Mucosa of descending colon (tissue), 3 donors: ENCODE measurements at places on chromosomes 1 and 21.

DNA sequence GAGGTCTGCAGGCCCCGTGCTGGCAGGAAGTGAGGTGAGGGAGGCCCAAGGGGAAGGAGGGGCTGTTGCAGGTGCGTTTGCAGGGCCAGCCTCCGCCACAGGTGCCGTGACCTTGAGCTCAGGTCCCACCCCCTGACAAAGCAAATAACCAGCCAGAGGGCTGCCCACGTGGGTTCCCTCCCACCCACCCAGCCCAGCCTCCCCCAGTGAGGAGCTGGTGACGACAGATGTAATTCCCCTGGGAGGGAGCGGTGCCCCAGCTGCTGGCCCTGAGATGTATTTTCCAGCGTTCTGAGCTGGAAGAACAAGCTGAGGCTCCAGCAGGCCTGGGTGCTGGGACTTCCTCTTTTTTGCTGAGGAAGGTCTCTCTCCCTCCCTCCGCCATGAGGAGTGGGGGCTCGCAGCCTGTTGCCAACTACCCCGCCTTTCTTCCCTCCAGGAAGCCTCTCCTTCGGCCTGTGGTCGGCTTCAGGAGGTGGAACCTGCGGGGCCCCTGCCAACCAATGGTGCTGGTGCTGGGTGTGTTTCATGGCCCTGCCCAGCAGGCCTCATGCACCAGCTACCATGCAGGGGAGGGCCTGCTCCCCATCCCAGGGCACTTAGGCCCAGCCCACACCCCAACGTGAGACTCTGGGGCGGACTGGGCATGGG, 153.2 kb downstream of the PRDM16 start:
- peak; percentile 81 for DNase-seq

DNA sequence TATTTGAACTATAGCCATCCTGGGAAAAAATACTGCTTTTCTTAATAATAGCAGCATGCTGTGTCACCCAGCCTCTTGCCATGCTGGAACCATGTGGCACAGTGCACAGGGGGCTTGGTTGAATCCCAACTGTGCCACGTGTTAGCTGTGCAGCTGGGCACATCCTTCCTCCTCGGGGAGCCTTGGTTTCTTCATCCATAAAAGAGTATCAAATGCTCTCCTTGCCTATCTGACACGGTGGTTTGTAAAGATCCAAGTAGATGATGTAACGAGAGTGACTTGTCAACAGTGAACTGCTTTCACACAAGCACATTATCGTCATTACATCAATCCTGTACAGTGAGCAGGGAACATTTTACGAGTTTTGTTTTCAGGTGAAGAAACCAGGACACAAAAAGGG, 24.4 kb downstream of the VASH2 start:
- DNase-seq, result no peak

- DNase-seq, result no peak
These were observed 92.8 kb upstream of the CACNA1E start for GRCh38 chr1:181390410-181391077.

GRCh38 chr1:201080135-201080534, 32.1 kb downstream of the CACNA1S start:
- no peak for DNase-seq

- DNase-seq, result no peak
These were observed 32.9 kb downstream of the FCRL5 start for GRCh38 chr1:157519451-157519850.

GRCh38 chr1:151513626-151514121, 2.5 kb downstream of the CGN start:
- peak; percentile 86 for DNase-seq

- DNase-seq, result no peak
These were observed 456.8 kb downstream of the SETD4 start for GRCh38 chr21:35603494-35603893.

DNA sequence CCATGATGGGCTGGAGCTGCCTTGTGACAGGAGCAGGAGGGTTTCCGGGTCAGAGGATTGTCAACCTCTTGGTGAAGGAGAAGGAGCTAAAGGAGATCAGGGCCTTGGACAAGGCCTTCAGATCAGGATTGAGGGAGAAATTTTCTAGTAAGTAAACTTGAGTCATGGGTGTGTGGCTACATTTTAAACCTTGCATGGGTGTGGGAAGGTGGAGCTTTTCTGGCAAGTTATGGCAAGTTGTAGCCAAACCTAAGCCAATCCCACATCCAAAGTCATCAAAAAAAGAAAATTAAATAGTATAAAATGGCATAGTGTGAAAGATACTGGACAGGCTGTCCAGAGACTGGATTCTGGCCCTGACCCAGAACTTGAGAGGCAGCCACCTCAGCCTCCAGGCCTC, 39.8 kb upstream of the HSD3B1 start:
- DNase-seq, result no peak

DNA sequence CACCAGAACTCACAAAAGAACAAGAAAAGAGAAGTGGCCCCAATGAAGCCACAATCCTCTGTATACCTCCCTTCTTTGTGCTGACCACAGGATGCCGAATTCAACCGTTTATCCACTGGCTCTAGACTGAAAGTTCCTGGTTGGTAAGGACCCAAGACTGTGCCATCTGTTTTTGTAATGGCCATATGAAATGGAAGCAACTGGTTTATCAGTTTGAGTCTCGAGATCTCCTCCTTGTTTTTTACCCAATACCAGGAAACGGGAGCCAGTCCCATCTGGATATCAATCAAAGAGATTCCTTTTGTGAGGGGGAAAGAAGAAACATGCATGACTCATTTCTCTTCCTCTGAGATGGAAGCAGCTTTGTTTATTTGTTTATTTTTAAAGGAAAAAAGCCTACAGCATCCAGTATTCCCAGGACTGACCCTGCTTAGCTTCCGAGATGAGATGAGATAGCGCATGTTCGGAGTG, 32.4 kb upstream of the ZNF124 start:
- DNase-seq, result no peak

DNA sequence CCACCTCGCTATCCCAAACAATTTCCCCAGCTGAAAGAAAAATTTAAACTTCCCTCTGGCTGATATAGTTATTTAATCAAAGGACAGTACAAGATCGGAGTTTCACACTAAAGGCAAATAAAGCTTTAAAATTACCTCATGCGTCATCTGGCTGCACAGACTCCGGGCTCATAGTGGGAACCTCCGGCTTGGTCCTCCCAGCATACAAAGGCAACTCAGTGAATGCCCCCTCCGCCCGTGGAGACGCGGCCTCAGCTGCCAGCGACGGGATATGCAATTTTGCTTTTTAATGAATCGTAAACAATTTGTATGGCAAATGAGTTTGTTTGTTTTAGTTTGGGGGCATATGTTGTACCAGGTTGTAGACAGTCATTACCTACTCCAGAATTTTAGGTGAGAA, 214.6 kb upstream of the NFIA start:
- DNase-seq, result no peak

DNA sequence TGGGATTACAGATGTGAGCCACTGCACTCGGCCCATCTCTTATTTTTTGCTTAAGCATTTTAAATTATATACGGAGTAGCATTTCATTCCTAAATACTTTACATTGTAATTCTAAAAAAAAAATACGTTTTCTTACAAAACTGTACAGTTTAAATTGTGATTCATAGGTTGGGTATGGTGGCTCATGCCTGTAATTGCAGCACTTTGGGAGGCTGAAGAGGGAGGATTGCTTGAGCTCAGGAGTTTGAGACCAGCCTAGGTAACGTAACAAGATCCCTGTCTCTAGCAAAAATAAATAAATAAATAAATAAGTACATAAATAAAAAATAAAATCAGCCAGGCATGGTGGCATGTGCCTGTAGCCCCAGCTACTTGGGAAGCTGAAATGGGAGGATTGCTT, 24.6 kb downstream of the TBCE start:
- DNase-seq, result no peak

- DNase-seq, result no peak
These were observed 324.9 kb upstream of the DAB1 start for GRCh38 chr1:57748719-57749118.

- DNase-seq, result no peak
These were observed 203.3 kb downstream of the LMX1A start for GRCh38 chr1:165153182-165153581.

- no peak for DNase-seq
These were observed 6.7 kb upstream of the WDTC1 start for GRCh38 chr1:27227765-27228164.

DNA sequence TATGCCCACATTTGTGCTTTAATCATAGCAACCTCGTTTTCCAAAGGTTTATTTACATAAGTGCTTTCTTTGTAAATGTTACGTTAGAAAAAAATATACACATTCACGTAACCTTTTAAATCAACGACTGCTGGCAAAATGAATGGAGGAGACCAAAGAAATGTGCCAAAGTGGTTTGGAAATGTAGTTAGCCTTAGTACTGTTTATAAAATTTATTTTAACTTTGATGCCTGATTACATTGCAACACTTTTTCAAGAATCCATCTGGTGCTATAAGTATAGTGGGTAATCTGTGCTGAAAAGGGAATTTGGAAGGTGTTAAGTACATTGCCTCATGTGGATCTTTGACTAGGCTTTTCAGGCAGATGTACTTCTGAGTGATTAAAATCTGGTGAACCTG, 108.9 kb downstream of the IFI44 start:
- DNase-seq, result no peak

GRCh38 chr1:162003830-162004215, 19.8 kb downstream of the OLFML2B start:
- peak; percentile 17 for DNase-seq

DNA sequence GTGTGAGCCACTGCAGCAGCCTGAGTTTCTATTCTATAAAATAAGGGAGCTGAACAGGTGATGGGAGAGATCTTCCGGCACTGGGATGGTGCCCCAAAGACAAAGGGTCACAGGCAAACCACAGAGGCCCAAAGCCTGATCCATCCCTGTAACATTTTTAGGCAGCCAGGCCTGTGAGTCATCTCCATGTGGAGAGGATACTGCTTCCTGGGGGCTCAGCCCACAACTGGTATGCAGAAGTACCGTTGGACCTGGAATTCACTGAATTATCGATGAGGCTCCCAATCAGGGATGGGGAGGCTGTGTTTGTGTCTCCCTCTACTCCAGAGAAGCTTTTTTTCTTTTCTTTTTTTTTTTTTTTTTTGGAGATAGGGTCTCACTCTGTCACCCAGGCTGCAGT, 48.8 kb upstream of the WASF2 start:
- no peak for DNase-seq

- DNase-seq, result no peak
These were observed 107.9 kb upstream of the RAB4A start for GRCh38 chr1:229162825-229163515.

- no peak for DNase-seq
These were observed 208.7 kb downstream of the HLX start for GRCh38 chr1:221087919-221088318.

- DNase-seq, result no peak
These were observed 4.9 kb upstream of the ATP2B4 start for GRCh38 chr1:203621559-203622262.

- DNase-seq, result no peak
These were observed 291.4 kb downstream of the LRRC40 start for GRCh38 chr1:69913977-69914376.

GRCh38 chr1:27539901-27540861, 50.2 kb upstream of the WASF2 start:
- no peak for DNase-seq

DNA sequence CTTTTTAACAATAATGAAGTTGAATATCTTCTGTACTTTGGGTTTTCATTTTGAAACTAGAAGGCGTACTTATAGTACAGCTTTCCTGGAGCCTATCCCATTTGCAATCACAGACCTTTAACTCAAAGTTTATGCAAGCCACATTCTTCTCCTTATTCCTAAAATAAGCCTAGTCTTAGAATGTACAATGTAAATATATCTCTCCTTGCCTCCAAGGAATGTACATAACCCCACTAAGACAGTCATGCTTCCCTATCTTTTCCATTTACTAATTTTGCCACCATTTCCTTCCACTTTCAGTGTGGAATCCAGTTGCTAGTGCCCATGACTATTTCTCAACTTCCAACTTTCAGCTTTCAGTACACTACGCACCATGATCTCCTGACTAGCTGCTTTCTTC, 327.6 kb downstream of the ST6GALNAC3 start:
- DNase-seq, result no peak

DNA sequence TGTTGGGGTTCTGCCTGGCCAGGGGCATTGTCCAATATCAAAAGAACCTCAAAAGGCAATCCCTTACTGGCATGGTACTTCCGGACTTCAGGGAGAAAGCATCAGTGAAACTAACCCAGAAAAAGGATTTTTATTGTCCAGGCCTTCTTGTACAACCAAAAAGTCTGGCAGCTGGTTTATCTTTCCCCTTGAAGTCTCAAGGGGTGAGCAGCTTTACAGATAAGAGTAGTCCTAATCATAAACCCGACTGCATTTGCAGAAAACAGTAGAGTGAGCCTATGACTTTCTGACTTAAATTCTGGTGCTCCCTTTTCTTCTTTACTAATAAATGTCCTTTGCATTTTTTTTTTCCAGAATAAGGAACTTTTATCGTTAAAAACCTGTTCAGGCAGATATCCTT, 104.0 kb upstream of the CHRM3 start:
- DNase-seq, result no peak

DNA sequence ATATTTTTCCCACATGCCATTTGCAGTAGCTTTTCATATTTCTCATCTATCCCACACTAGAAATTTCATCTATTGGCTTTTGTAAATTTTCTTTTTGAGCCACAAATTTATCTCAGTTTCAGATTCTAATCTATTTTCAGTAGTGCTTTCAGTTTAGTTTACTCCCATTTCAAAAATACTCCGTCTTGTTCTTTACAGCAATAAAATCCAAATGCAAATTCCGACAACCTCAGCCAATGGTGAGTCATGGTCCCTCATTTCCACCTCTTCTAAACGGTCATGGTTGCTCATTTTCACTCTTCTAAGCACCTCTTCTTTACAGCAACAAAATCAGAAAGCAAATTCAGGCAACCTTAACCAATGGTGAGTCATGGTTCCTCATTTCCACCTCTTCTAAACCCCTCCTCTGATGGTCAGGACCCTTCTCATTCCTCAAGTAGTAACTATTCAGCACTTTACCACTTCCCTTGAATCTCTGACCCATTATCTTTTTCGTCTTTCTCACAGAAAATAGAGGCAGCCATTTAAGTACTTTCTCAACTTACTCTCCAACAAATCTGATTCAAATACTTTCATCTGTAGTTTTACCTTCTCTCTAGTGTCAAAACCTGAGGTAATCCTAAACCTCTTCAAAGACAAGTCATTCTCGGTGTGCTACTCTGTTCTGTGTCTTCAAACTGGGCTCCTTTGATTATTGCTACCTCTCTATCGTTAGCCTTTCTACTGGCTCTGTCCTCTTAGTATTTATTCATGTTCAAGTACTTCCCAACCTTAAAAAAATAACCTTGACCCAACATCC, 34.4 kb downstream of the C21orf91 start:
- DNase-seq, result no peak

DNA sequence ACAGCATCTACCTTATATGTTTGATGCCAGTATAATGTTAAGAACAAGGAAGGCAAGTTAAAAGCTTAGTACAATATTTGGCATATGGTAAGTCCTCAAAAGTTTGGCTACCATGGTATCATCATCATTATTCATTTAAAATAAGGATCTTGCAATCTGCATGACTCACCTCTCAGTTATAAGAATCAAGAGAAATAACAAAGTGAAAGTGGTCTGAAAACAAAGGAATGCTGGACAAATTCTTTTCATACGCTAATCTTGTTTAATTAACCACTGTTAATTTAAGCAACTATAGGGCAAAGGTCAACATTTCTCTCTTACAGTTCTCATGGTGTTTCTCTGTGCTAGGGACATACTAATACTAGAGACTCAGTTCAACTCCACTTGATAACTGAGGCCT, 13.0 kb upstream of the CLDN19 start:
- no peak for DNase-seq

- no peak for DNase-seq
These were observed 14.9 kb downstream of the COLGALT2 start for GRCh38 chr1:184022668-184023067.
